KG1 (cell line): ENCODE measurements at places on chromosomes 2 and 18.

DNA sequence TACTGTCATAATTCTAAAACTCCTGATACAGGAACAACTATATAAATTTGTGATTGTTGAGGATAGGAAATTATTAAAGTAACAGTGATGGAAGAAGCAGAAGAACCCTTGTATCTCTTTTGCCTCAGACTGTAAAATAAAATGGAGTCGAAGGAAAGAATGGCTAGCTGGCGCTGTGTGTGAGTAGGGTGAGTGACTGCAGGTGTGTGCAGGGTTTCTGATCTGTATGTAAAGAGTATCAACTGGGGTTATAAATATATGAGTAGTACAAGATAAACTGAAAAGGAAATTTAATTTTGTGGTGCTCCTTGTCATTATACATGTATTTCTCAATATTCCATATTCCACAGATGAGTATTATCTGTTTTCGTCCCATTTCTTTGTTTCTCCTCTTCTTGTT, 15.2 kb downstream of the POLI start:
- no peak for DNase-seq

DNA sequence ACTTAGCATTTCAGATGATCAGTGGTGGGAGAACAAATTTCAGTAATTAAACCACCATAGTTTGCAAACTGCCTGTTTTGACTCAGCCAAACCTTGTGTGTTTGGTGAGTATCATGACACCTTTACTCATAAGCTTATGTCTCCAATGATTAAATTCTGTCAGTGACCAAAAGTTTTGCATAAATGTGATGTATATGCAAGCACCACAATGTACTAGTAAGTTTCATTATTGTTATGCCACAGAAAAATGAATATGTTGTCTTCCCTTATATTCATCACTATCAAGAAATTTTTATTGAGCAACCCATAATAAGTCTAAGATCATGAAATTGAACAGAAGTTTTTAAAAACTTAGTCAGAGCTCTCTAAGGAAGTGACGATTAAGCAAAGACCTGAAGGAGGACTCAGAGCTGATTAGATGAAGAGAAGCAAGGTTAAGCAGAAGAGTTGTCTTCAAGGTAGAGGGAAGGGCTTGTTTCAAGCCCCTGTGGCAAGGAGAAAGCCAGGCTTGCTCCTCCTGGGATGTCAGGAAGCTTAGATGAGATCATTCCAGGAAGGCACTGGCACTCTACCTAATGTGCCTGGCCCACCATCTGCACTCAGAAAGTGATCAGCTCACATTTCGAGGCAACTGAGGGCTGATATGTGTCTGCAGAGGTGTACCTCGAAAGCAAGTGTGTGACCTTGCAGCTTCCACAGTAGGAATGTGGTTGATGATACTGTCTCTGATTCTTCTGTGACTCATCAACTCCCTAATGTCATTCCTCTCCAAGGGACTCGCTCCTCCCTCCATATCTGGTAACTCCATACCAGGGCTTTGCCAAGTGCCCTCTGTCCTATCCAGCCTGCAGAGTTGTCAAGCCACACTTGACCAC, 54.7 kb downstream of the KCTD18 start:
- DNase-seq = no peak

GRCh38 chr2:140597205-140597604, 1533.6 kb downstream of the LRP1B start:
- DNase-seq = no peak

- DNase-seq = no peak
Observed at GRCh38 chr2:69560147-69560482, 83.4 kb downstream of the AAK1 start.

- DNase-seq = no peak
Observed at GRCh38 chr2:8195784-8196183, 486.1 kb upstream of the ID2 start.

GRCh38 chr2:168343586-168343985, 96.2 kb upstream of the STK39 start:
- no peak for DNase-seq

- DNase-seq = no peak
Observed at GRCh38 chr2:227491386-227491785, 19.4 kb downstream of the AGFG1 start.

DNA sequence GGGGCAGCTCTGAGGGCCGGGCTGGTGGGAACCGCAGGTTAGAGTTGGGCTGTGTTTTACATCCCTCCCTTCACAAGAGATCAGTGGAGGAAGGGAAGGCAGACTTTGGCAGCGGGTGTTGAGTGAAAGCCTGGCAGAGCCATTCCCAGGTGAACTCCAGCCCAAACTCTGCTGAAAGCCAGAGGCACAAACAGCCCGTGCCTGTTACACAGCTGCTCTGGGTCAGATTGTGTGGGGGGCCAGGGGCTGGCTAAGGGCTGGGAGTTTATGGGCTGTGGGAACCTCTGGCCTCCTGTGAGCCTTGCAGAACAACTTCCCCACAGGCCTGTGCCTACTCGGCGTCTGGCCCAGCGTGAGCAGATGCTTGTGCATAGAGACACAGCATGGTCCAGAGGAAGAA, 286.8 kb downstream of the CLIP4 start:
- DNase-seq = no peak

DNA sequence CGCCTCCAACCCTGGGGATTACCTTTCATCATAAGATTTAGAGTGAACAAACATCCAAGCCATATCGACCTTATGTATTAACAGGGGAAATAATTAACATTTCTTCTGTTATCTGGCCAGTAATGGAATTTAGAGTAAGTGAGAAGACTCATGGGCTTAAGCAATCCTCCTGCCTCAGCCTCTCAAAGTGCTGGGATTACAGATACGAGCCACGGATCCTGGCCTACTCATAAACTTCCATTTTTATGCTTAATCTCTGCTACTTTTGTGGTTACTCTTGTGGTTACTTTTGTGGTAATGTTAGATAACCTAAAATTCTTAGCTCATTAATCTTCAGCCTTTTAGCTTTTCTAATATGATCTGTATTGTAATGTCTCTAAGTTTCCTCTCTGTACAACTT, 159.3 kb upstream of the SLC8A1 start:
- no peak for DNase-seq
